Activated CD8-positive, alpha-beta T cell treated with anti-CD3 and anti-CD28 coated beads, Interleukin-2, amount 10 ng/mL, durations not matched to agents 7 days and 5 days (primary cell): ENCODE measurements at places on chromosomes 2 and 18. TPM values are rescaled to one million over a fixed set of nuclear protein-coding genes. Genes with fewer than 3 reads are reported as not detected.

Gene PJVK
- total RNA-seq = 0.99 TPM

- H3K4me1 ChIP-seq = peaks cover 12% of the 10 kb centered on the region
- no peak overlapping the region for H3K27ac ChIP-seq
- peak; percentile 4 for DNase-seq
- no peak overlapping the region for H3K4me3 ChIP-seq
These were observed 219.6 kb downstream of the ANAPC1 start for GRCh38 chr2:111664275-111664850.

Gene ABHD1
- 0.45 TPM for total RNA-seq

Gene TMEM17
- not detected for total RNA-seq

Gene RTP5
- not detected for total RNA-seq

DNA sequence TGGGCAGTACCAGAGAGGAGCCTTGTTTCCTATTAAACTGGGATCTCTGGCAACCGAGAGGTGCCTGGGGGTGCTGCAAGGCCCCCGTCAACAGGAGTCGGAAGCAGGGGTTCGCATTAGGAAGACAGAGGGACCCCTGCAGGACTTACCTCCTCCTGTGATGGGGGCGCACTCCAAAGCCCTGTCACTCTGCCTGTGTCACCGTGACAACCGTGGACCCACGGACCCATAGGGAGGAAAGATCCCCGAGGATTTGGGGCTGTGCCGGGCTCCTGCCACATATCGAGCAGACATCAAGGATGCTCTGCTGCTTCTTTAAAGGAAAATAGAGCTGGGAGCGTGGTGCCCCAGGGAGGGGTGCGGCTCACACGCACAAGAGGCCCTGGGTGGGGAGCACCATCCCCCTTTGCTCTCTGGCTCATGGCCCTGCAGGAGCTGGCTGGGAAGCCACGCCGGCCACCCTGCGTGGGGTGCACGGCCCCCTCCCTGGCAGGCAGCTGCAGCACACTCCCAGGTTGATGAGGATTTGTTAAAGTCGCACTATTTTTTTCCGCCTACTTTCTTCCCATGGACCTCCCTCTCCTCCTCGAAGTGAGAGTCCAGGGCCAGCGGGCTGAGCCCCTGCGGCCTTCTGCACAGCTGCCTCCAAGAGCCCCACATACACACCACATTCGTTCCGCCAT, 167.5 kb downstream of the TWIST2 start:
- H3K36me3 ChIP-seq = no peaks in the 10 kb centered on the region
- DNase-seq = no peak
- H3K4me3 ChIP-seq = no peak overlapping the region
- H3K27ac ChIP-seq = no peak overlapping the region

DNA sequence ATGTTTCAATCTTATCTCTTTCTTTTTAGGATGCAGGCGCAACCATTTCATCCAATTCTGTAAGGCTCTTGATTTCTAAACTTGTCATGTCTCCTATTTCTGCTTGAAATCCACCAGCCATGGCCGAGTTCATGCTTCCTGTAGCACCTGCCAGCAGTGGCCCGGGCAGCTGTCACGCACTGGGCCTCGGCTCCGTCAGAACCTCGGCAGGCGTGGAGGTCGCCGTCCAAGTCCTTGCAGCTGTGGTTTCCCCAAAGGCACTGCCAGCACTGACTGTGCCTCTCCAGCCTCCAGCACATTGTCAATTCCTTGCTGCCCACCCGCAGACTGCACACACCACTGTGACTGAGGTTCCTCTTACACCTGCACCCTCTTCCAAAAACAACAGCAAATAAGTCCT, 188.7 kb upstream of the SALL3 start:
- H3K27me3 ChIP-seq = no peaks in the 10 kb centered on the region
- H3K4me3 ChIP-seq = no peak overlapping the region
- no peak for DNase-seq
- no peaks in the 10 kb centered on the region for H3K4me1 ChIP-seq
- H3K36me3 ChIP-seq = no peaks in the 10 kb centered on the region

Gene HJURP
- 135 TPM for total RNA-seq

Gene CNTNAP5
- total RNA-seq = not detected

- no peak for DNase-seq
- H3K36me3 ChIP-seq = no peaks in the 10 kb centered on the region
- H3K4me1 ChIP-seq = peaks cover 49% of the 10 kb centered on the region
- H3K27ac ChIP-seq = no peak overlapping the region
- no peak overlapping the region for H3K4me3 ChIP-seq
These were observed 4.8 kb upstream of the MRPL44 start for GRCh38 chr2:223952280-223952968.

- peaks cover 58% of the 10 kb centered on the region for H3K36me3 ChIP-seq
- DNase-seq = no peak
- H3K4me3 ChIP-seq = no peak overlapping the region
- no peaks in the 10 kb centered on the region for H3K27me3 ChIP-seq
These were observed 80.7 kb downstream of the EML4 start for GRCh38 chr2:42249887-42250286.

GRCh38 chr2:218368621-218369153, 12.0 kb downstream of the CATIP start:
- peaks cover 12% of the 10 kb centered on the region for H3K27me3 ChIP-seq
- peaks cover 33% of the 10 kb centered on the region for H3K4me1 ChIP-seq
- H3K36me3 ChIP-seq = peaks cover 2% of the 10 kb centered on the region
- DNase-seq = no peak

Gene CTAGE1
- total RNA-seq = not detected

Gene XDH
- not detected for total RNA-seq

Gene SNORC
- total RNA-seq = 2.2 TPM

GRCh38 chr2:210315015-210315788, at the start of gene MYL1:
TSS of gene MYL1 (minus strand) at chr2:210315174. CDS start at chr2:210315042, 132 bp downstream.
- no peak within 1 kb of the TSS for H3K27ac ChIP-seq
- H3K4me1 ChIP-seq = no peaks in the 10 kb centered on the region
- no peaks in the 10 kb centered on the region for H3K36me3 ChIP-seq
- DNase-seq = no peak
- no peaks in the 10 kb centered on the region for H3K27me3 ChIP-seq

DNA sequence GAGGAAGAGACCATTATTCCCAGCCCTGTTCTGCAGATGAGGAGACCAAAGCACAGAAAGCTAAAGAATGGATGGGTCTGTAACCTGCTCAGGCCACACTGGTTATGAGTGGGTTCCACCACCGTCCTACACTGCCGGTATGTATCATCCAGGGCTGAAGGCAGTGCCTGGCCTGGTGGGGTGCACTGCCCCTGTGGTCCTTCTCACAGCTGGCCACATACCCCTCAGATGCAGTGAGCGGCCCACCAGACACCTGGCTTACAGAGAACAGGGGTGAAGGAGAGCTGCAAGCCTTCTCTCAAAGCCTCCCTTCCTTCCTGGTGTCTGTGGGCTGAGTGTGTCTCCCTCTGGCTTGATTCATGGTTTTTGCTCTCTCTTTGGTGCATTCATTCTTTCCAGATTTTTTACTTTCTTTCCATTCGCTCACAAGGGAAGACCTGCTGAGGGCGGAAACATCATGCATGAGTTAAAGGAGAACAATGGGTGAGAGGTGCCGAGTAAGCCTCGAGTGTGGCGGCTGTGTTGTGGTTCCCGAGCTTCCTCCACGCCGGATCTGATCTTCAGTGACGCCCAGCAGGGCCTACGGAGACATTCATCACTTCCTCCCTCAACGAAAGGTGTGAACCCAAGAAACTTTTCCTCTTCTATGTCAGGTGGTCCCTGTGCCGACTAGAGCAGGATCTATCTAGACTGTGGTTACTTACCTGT, 62.1 kb upstream of the REL start:
- H3K27me3 ChIP-seq = peaks cover 6% of the 10 kb centered on the region
- peak overlapping the region; percentile 95 for H3K27ac ChIP-seq
- peak; percentile 94 for DNase-seq
- peak overlapping the region; percentile 37 for H3K4me3 ChIP-seq
- peaks cover 5% of the 10 kb centered on the region for H3K36me3 ChIP-seq

Gene ASB18
- total RNA-seq = not detected

- no peaks in the 10 kb centered on the region for H3K27me3 ChIP-seq
- peaks cover 63% of the 10 kb centered on the region for H3K4me1 ChIP-seq
- DNase-seq = no peak
- H3K4me3 ChIP-seq = no peak overlapping the region
These were observed 5.2 kb upstream of the NCAPH start for GRCh38 chr2:96330407-96330806.

DNA sequence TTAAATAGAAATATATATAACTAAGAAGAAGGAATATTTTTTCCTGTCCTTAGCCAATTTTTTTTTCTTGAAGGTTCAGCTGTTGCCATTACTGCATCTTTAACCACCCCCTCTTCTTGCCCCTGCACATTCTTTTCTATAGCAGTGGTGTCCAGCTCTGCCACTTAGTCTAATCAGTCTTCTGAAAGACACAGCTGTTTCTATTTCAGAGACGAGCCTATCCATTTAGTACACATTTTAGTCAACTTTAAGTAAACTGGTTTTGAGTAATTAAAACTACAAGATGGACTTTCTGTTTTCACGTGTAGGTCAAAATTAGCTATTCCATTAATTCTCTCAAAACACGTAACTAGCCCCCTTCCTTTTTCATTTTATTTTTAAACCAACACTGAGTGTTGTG, 21.0 kb downstream of the SPOPL start:
- H3K27ac ChIP-seq = no peak overlapping the region
- peaks cover 35% of the 10 kb centered on the region for H3K36me3 ChIP-seq
- no peak overlapping the region for H3K4me3 ChIP-seq
- peaks cover 2% of the 10 kb centered on the region for H3K27me3 ChIP-seq
- H3K4me1 ChIP-seq = peaks cover 22% of the 10 kb centered on the region

- no peak overlapping the region for H3K4me3 ChIP-seq
- H3K27me3 ChIP-seq = peaks cover 1% of the 10 kb centered on the region
- DNase-seq = no peak
- H3K4me1 ChIP-seq = no peaks in the 10 kb centered on the region
These were observed 62.8 kb downstream of the DTNA start for GRCh38 chr18:34772887-34773286.

DNA sequence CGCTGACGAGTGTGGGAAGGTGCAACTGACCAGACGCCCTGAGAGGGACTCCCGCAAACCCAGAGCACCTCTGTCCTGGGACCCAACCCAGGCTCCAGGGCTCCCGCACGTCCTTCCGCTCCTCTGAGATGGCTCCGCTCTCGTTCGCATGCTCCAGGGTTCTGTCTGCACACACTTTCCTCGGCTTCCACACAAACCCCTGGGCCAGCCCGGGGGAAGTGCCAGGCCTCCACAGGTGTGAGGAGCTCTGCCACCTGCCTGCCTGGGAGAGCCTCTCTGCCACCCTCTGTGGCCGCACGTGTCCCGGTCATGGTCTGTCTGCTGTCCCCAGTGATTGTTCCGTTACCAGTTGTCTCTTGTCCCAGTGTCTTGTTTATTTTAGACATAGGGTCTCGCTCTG, 222.9 kb downstream of the HDAC4 start:
- H3K27me3 ChIP-seq = no peaks in the 10 kb centered on the region
- no peak overlapping the region for H3K27ac ChIP-seq
- H3K4me1 ChIP-seq = no peaks in the 10 kb centered on the region
- H3K36me3 ChIP-seq = peaks cover 61% of the 10 kb centered on the region
- no peak for DNase-seq
- no peak overlapping the region for H3K4me3 ChIP-seq

GRCh38 chr2:159077869-159078268, 109.4 kb downstream of the TANC1 start:
- H3K4me1 ChIP-seq = no peaks in the 10 kb centered on the region
- no peaks in the 10 kb centered on the region for H3K27me3 ChIP-seq
- no peak overlapping the region for H3K27ac ChIP-seq

Gene SH3BP4
- total RNA-seq = not detected

GRCh38 chr2:121748202-121748601, 7.2 kb upstream of the TSN start:
- no peak overlapping the region for H3K27ac ChIP-seq
- no peaks in the 10 kb centered on the region for H3K27me3 ChIP-seq
- H3K4me1 ChIP-seq = peaks cover 3% of the 10 kb centered on the region
- H3K4me3 ChIP-seq = no peak overlapping the region

GRCh38 chr2:225486236-225486635, 86.7 kb downstream of the NYAP2 start:
- no peaks in the 10 kb centered on the region for H3K27me3 ChIP-seq
- H3K27ac ChIP-seq = no peak overlapping the region
- DNase-seq = no peak
- no peaks in the 10 kb centered on the region for H3K36me3 ChIP-seq
- H3K4me1 ChIP-seq = no peaks in the 10 kb centered on the region
- no peak overlapping the region for H3K4me3 ChIP-seq

GRCh38 chr2:66582987-66583880, 148.3 kb downstream of the MEIS1 start:
- DNase-seq = no peak
- H3K27ac ChIP-seq = no peak overlapping the region
- no peaks in the 10 kb centered on the region for H3K36me3 ChIP-seq
- H3K4me1 ChIP-seq = no peaks in the 10 kb centered on the region
- no peak overlapping the region for H3K4me3 ChIP-seq
- peaks cover 25% of the 10 kb centered on the region for H3K27me3 ChIP-seq

Gene OR6B2
- not detected for total RNA-seq

GRCh38 chr2:9249020-9249800, 42.6 kb downstream of the ASAP2 start:
- DNase-seq = no peak
- H3K27ac ChIP-seq = no peak overlapping the region
- H3K36me3 ChIP-seq = no peaks in the 10 kb centered on the region
- no peak overlapping the region for H3K4me3 ChIP-seq

DNA sequence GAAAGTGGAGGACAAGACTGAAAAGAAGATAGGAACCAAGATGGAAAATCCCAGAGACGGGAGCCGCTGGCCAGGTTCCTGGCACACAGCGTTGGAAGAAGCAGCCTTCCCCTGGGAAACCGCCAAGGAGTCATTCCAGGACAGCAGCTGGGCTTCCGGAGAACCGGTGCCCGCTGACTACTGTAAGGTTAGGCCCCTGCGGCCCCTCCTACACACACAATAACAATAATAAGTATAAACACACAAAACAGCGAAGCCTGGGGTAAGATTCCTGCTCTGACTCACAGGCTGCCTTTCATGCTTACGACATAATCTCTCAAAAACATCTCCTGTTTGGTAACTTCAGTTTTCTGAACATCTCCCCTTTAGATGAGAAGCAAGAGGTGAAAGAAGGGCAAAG, 28.1 kb upstream of the MYCN start:
- H3K36me3 ChIP-seq = no peaks in the 10 kb centered on the region
- H3K27ac ChIP-seq = no peak overlapping the region
- no peak for DNase-seq
- H3K4me1 ChIP-seq = no peaks in the 10 kb centered on the region
- peaks cover 3% of the 10 kb centered on the region for H3K27me3 ChIP-seq
- no peak overlapping the region for H3K4me3 ChIP-seq
